ENCODE measurements at places on chromosomes 3 and 15. TPM values are rescaled to one million over a fixed set of nuclear protein-coding genes. Genes with fewer than 3 reads are reported as not detected.

The IL17RD gene
- total RNA-seq: not detected

- H3K27me3 ChIP-seq: peaks cover 8% of the 10 kb centered on the region
- no peaks in the 10 kb centered on the region for H3K4me1 ChIP-seq
- no peaks in the 10 kb centered on the region for H3K36me3 ChIP-seq
- peak; percentile 28 for DNase-seq
- H3K27ac ChIP-seq: no peak overlapping the region
Observed at GRCh38 chr3:157429708-157430107, 6.9 kb upstream of the PTX3 start.

DNA sequence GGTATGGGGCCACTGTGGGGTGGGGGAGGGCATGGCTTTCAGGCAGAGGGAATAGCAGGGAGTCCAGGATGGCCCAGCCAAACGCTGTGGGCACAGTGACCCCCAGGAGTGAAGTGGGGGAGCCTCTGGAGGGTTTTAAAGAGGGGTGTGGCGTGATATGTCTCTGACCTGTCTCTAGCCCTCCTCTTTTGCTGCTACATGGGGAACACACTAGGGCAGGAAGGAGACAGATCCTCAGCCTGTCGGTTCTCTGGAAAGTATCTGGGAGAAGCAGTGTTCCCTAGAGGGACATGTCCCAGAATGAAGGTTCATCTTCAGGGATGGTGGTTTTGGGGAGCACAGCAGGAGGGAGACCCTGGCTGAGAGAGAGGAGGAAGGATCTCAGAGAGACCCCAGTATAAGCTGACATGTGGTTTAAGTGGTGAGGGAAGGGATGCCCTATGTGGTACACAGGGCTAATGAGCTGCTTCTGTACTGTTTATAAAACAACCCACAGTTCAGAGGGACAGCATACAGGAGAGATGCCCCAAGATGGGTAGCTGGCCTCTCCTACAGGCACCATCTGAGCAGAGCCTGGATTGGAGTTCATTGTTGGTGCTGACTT, 37.7 kb downstream of the TRIM71 start:
- H3K4me3 ChIP-seq: no peak overlapping the region
- H3K4me1 ChIP-seq: no peaks in the 10 kb centered on the region
- H3K27me3 ChIP-seq: no peaks in the 10 kb centered on the region
- H3K36me3 ChIP-seq: no peaks in the 10 kb centered on the region
- DNase-seq: no peak

- H3K4me1 ChIP-seq: no peaks in the 10 kb centered on the region
- H3K27ac ChIP-seq: no peak overlapping the region
- no peak for DNase-seq
- no peaks in the 10 kb centered on the region for H3K36me3 ChIP-seq
Observed at GRCh38 chr15:87944050-87944449, 312.5 kb downstream of the NTRK3 start.

- H3K27me3 ChIP-seq: no peaks in the 10 kb centered on the region
- H3K36me3 ChIP-seq: no peaks in the 10 kb centered on the region
- peaks cover 5% of the 10 kb centered on the region for H3K4me1 ChIP-seq
- H3K27ac ChIP-seq: no peak overlapping the region
- DNase-seq: no peak
Observed at GRCh38 chr3:106381286-106381938, 512.6 kb upstream of the CBLB start.

DNA sequence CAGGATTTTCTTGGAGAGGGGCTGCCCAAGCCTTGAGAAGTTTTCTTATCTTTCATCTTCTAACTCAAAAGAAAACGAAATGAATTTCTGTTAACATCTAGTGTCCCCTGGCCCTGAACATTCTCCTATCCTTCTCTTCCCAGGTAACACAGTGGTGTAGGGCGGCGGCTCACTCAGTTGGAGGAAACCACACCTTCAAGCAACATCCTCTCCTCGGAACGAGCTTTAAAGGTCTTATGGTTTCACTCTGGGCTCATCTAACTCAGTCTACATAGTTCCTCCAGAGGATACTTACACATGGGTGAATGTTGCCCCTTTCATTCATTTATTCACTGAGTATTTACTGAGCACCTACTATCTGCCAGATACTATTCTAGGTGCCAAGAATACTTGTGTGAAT, 31.0 kb upstream of the KLHL6 start:
- no peak overlapping the region for H3K4me3 ChIP-seq

- no peaks in the 10 kb centered on the region for H3K4me1 ChIP-seq
- H3K36me3 ChIP-seq: no peaks in the 10 kb centered on the region
- no peak overlapping the region for H3K4me3 ChIP-seq
- no peak overlapping the region for H3K27ac ChIP-seq
Observed at GRCh38 chr3:49238274-49239127, 38.5 kb downstream of the C3orf62 start.

DNA sequence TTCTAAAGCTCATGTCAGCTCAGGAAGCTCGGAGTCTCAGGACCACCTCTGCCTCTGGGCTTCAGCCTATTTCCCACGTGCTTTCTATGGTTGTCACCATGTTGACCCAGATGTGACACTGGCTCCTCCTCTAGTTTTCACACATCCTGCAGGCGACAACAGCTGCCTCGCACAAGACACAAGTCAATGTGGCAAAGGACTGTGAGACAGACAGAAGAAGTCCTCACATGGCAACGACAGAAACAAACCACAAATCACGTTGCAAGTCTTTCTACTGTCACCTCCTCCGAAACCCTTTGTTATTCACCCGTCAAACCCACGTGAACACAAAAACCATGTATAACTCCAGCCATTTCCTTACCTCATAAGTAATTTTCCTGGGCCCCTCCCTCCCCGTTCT, 194.5 kb downstream of the MEX3B start:
- H3K36me3 ChIP-seq: no peaks in the 10 kb centered on the region
- no peak overlapping the region for H3K27ac ChIP-seq
- H3K4me3 ChIP-seq: no peak overlapping the region
- H3K4me1 ChIP-seq: no peaks in the 10 kb centered on the region

DNA sequence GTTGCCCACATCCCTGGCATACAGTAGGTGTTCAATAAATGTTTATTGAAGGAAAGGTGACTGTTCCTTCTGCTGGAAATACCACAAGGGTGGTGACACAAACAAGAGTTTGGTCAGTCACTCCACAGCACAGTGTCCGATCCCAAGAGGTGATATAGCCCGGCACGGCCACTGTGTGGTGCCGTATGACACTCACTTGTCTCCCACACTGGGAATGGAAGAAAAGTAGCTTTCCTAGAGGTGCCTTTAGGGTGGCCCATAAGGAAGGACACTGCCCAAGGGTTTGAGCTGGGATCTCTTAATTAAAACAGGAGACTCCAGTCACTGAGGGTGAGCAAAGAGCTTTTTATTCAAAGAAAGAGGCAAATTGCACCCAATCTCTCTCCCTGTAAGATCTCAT, 40.5 kb downstream of the TGM4 start:
- DNase-seq: no peak
- H3K36me3 ChIP-seq: no peaks in the 10 kb centered on the region
- H3K27me3 ChIP-seq: peaks cover 2% of the 10 kb centered on the region
- H3K27ac ChIP-seq: no peak overlapping the region
- H3K4me1 ChIP-seq: no peaks in the 10 kb centered on the region
- H3K4me3 ChIP-seq: no peak overlapping the region

DNA sequence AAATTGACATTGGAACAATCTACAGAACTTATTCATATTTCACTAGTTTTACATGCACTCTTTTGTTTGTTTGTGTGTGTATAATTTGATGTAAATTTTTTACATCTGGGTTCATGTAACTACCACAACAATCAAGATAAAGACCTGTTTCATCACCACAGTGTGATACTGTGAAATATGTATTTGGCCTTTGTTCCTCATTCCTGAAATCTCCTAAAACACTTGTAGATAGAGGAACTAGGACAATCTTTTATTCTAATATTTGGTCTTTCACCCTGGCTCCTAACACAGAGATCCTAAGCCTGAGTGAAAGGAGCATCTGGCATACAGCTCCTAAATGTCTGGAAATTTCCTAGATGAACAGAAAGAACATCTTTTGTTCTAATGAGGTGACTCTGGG, 155.0 kb upstream of the GPR149 start:
- DNase-seq: no peak
- H3K27ac ChIP-seq: no peak overlapping the region

DNA sequence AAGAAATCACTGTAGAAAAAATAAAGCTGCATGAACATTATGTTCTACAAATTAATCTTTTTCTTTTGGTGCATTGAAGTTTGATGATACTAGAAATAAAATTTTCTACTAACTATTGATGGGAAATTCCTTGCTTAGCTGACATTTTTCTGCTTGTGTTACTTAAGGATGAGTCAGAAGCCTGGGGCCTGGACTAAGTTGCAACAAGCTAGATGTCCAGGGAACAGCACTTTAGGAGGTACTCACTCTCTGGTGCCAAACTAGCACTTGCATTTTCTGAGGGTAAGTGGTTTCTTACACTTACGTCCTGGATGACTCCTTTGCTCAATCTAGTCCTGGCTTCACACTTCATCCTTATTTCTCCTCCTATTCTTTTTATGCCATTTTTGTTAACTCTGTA, 945.1 kb downstream of the IGSF11 start:
- DNase-seq: no peak
- H3K4me3 ChIP-seq: no peak overlapping the region
- no peak overlapping the region for H3K27ac ChIP-seq
- H3K27me3 ChIP-seq: no peaks in the 10 kb centered on the region
- no peaks in the 10 kb centered on the region for H3K4me1 ChIP-seq

Measured in activated CD8-positive, alpha-beta T cell treated with anti-CD3 and anti-CD28 coated beads for 36 hours (primary cell).